ENCODE measurements at places on chromosomes 1 and 21.

DNA sequence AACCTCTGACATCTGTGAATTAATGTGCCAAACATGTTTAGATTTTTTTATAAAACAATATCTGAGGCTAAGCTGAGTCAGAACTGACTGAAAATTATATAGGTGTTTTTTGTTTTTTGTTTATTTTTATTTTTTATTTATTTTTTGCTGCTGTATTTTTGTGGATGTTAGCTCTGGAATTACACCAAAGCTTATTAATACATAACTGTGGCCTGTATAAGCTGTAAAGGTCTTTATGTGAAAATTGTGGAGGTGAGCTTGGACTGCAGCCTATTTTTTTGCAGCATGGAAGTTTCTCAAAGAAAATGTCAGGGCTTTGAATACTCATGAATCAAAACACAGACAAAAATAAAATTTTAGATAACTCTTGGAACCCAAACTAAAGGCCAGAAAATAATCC lies 199.8 kb downstream of the CHRM3 start:
- DNase-seq = no peak

GRCh38 chr1:38088366-38088765 lies 41.8 kb upstream of the POU3F1 start:
- DNase-seq = no peak

GRCh38 chr1:192059407-192059806 lies 98.9 kb upstream of the RGS18 start:
- no peak for DNase-seq

- DNase-seq = no peak
Measured at GRCh38 chr1:77039739-77040138, 172.5 kb downstream of the ST6GALNAC5 start.

DNA sequence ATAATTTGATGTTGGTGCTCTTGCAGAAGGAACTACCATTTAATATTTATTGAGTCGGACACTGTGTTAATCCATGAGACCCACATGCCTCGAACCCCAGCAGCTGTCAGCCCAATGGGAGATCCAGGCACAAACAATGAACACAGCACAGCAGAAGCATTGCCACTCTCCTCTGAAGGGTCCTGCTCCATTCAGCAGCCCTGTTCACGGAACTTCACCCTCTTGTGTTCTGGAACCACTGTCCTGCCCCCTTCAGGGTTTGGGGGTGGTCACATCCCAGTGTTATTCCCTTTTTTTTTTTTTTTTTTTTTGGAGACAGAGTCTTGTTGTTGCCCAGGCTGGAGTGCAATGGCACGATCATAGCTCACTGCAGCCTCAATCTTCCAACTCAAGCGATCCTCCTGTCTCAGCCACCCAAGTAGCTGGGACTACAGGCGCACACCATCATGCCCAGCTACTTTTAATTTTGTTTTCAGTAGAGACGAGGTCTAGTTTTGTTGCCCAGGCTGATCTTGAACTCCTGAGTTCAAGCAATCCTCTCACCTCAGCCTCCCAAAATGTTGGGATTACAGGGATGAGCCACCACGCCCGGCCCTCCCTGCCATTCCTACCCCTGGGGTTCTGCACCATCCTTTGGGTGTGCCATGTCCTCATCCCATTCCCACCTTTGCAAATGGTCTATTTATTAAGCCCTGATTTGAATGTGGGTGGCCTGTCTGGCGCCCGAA lies 70.2 kb downstream of the EVA1C start:
- no peak for DNase-seq

GRCh38 chr1:109396513-109396839 lies 1.2 kb downstream of the SORT1 start:
- DNase-seq = no peak

- DNase-seq = no peak
Measured at GRCh38 chr1:24465638-24466037, 37.0 kb upstream of the RCAN3 start.
